ENCODE measurements at places on chromosomes 11 and 22. TPM values are rescaled to one million over a fixed set of nuclear protein-coding genes. Genes with fewer than 3 reads are reported as not detected.

KLHDC7B gene
- total RNA-seq = 0.85 TPM

GGT5 gene
- total RNA-seq = 9.8 TPM

- DNase-seq = no peak
These were observed 59.3 kb downstream of the TTC28 start for GRCh38 chr22:28620244-28620922.

DNA sequence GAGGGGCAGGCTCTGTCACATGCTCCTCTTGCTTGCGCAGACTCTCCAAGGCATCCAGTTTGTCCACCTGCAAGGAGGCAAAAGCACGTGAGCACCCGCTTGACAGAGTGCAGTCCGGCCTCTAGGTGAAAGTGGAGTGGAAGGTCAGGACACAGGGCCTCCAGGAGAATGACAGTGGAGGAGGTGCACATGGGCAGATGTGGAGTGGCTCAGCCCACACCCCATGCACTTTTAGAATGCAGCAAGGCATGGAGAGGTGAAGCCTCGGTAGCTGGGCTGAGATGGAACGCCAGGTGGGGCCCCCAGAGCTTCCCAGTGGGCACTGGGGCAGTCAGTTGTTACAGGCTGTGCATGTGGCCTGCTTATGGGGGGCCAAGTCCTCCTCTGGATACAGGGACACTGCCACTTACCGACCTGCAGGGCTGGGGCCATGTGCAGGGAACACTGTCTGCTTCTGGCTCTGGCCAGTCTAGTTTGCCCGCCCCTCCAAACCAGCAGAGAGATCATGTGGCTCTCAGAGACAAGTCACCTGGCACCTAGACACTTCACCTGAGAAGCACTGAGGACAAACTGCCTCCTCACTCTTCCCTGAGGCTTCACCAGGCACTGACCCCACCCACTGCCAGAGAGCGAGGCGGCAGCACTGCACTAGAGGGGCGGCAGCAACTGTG is 2.3 kb upstream of the SLC25A1 start:
- DNase-seq = no peak

CATSPERZ gene
- 0.67 TPM for total RNA-seq

GRCh38 chr11:34866375-34866774 is 49.8 kb downstream of the APIP start:
- no peak for DNase-seq

SHANK2 gene
- total RNA-seq = 42.7 TPM

Measured in lung (tissue), 17 donors.